ENCODE measurements at places on chromosomes 11 and 22. TPM values are rescaled to one million over a fixed set of nuclear protein-coding genes. Genes with fewer than 3 reads are reported as not detected.

DNA sequence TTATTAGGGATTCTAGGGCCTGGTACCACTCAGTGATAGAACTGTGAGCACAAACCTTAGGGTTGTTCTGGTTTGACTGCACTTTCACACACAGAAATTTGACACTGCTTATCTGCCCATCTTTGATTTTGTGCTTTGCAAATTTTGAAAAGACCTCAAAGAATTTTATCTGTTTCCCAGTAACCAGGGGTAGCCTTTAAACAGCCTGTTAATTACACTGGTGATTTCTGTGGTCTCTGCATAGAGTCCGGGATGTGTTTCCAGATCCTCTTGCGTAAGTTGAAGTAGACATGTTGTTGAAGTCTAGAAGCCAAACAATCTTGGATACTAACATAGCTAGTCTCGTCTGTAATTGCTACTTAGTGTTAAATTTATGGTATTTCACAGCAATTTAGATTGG is 75.3 kb downstream of the C22orf31 start:
- no peak for DNase-seq

H19 gene
- total RNA-seq: not detected

RAB38 gene
- total RNA-seq: 3.1 TPM

ZNF280B gene
- 3.2 TPM for total RNA-seq

DNA sequence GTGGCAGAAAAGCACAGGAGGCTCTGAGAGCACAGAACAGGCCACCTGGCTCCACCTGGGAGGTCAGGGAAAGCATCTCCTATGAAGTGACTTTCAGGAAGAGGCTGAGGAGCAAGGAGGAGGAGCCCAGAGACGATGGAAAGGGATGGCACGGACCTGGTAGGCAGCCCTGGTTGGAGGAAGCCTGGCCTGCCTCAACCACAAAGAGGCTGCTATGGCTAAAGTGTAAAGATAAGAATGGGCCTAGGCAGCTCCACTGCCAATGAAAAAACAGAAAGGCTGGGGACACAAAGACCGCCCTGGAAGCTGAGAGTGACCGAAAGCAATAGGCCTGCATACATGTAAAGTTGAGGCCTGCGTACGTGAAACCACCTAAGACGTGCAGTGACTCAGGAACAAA is 31.2 kb upstream of the ETS1 start:
- DNase-seq: no peak

- DNase-seq: no peak
Measured at GRCh38 chr22:26281941-26282340, 112.7 kb downstream of the SEZ6L start.

OR10A5 gene
- total RNA-seq: not detected

RIBC2 gene
- 10.4 TPM for total RNA-seq

GRCh38 chr22:47191671-47192650 is 429.5 kb downstream of the TBC1D22A start:
- no peak for DNase-seq

DNA sequence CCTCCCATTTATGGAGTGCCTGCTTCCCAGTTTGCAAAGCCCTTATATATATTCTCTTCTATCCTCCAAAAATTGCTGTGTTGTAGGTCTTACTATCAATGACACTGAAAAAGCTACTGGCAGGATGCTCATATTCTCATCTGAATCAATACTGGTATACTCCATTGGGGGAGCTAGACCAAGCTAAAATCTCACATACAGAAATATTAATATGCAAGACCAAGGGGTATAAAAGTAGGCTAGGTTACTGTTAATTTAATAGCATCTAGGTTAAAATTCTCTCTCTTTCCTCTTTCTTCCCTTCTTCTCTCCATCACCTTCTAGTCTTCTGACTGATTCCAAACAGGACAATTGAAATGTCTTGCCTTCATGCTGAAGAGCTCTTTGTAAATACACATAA is 17.1 kb upstream of the BDNF start:
- DNase-seq: no peak

NDUFS8 gene
- 132 TPM for total RNA-seq

TRIM48 gene
- not detected for total RNA-seq

CCDC88B gene
- total RNA-seq: 101 TPM

DNA sequence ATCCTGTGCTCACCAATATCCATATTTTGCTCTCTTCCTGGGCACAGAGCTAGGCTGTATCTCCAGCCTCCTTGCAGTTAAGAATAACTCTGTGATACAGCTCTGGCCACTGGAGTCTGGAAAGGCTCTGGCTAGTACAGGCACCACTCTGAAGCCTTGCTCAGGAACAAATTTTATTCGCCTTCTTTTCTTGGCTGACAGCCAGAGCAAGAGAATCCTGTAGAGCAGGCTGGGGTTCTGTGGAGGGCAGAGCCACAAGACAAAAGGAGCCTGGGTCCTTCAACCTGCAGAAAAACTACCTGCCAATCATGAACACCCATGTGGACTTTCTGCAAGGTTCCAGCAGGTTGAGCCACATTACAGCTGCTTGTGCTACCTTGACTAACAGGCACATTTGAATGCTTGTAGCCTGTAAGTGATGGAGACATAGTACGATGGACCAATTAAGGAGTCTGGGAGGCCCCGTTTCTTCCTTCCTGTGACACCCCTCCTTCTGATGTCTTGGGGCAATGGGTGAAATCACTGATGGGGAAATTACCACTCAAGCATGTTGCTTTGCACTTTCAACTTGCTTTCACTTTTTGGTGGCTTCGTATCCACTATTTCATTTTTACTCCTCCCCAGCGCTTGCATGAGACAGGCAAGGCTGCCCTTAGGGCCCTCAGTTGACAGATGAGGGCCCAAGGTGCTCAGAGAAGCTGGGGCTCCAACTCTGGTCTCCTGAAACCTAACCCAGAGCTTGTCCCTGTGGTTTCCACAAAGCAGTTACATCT is 267.2 kb upstream of the SYN3 start:
- DNase-seq: no peak

DNA sequence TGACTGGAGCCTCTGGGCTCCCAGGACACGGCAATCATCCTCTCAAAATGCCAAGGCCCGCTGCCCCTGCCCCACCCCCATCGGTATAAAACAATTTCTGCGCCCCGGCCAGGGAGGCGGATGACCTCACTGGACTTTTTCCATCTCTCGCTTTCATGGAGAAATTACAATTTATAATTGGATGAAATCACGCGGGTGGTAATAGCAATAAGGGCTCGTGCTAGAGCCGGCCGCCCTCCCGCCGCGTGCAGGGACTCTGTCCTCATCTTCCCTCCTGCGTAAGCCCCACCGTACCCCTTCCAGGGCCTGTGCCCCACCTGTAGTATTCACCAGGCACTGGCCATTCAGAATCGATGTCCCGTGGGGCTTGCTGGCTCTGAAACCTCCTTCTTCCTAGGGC is 64.5 kb downstream of the MACROD1 start:
- DNase-seq: no peak

DBX1 gene
- total RNA-seq: not detected

WNT11 gene
- not detected for total RNA-seq

- DNase-seq: no peak
Measured at GRCh38 chr22:20026996-20027601, 6.2 kb downstream of the TANGO2 start.

DNA sequence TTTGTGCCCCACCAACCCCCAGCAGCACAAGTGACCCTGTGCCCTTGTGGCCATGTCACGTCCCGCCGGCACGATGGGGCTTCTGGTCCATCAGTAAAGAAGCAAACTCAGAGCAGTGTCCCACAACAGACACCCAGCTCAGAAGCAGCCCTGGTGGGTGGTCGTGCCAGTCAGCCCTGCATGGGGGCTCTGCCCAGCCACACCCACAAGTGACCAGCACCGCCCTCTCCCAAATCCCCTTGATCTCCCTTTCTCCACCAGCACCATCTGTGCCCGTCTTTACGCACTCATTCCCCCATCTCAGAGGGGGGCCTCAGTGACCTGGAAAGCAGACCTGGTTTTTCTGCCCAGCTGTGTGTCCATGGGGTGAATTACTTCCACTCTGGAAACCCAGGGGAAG is 149.1 kb downstream of the DSCAML1 start:
- no peak for DNase-seq

- no peak for DNase-seq
Measured at GRCh38 chr11:46588915-46589314, 4.9 kb downstream of the AMBRA1 start.

- no peak for DNase-seq
Measured at GRCh38 chr11:69274531-69275016, 19.4 kb upstream of the MYEOV start.

MAP6 gene
- 0.16 TPM for total RNA-seq

GLYAT gene
- not detected for total RNA-seq

DNA sequence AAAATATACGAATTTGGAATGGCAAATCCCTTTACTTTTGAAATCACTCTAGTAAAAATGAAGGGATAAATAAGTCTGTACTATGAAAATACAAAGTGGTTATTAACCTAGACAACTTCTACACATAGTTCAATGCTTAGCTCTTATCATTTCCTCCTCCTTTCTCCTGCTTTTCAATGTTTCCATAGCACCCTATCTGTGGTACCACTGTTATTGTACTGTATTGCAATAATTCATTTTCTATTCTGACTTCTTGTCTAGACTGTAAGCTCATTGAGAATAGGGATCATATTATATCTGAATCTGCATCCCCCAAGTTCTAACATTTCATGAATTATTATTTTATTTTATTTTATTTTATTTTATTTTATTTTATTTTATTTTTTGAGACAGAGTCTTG is 251.4 kb downstream of the TTC28 start:
- DNase-seq: no peak

SCT gene
- not detected for total RNA-seq

PSMA1 gene
- total RNA-seq: 344 TPM

RAC2 gene
- 452 TPM for total RNA-seq

PANX2 gene
- 1.8 TPM for total RNA-seq

GRCh38 chr11:36053281-36053680 is 109.4 kb downstream of the LDLRAD3 start:
- DNase-seq: no peak

Data from CD8-positive, alpha-beta memory T cell (primary cell).